ENCODE measurements at places on chromosomes 6 and 20.

GRCh38 chr20:37081717-37082289 lies 14.0 kb downstream of the RBL1 start:
- DNase-seq: peak; percentile 24

- no peak for DNase-seq
Measured at GRCh38 chr6:41200901-41201763, at the start of gene TREML2. TREML2 (minus strand) TSS chr6:41201149; CDS start chr6:41201008, 141 bp downstream.

DNA sequence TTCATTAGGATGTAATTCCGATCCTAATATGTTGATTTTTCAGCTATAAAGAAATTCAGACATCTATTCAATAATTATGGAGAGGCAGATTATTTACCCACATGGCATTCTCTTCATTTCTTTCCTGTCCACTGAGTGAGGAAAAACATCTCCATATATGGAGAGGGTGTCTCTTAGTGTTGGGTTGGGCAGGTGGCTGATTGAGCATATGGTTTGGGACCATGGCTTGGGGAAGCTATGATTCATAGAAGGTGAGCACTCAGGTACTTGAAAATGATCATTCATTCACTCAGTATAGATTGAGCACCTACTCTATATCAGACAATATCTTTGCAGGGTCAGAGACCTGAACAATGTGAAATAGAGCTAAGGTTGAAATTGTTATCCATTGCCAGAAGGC lies 41.3 kb upstream of the IL20RA start:
- no peak for DNase-seq

- peak; percentile 32 for DNase-seq
Measured at GRCh38 chr20:13458860-13459451, 179.8 kb downstream of the TASP1 start.

GRCh38 chr20:51118216-51118615 lies 95.3 kb upstream of the KCNG1 start:
- DNase-seq: no peak
